ENCODE measurements at places on chromosomes 3 and 15.

GRCh38 chr3:184748219-184749135, 36.6 kb upstream of the MAGEF1 start:
- DNase-seq: no peak

GRCh38 chr3:83625261-83625660, 1333.5 kb upstream of the CADM2 start:
- no peak for DNase-seq

DNA sequence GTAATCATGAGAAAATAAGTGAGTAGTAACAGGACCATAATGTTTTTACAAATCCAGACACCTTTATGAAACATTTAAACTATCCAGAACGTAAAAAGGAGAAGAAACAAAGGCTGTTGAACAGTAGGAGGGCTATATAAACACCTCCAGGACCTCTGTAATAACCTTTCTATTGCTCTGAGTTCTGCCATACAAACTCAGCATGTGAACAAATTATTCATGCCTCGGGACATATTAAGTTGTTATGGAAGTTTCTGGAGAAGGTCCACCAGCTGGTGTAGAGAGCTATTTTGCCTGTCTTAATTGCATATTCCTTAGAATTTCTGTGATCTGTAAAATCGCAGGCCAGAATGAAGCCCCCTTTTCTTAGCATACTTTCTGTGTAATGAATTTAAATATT, 256.3 kb downstream of the UBE2E2 start:
- DNase-seq: no peak

DNA sequence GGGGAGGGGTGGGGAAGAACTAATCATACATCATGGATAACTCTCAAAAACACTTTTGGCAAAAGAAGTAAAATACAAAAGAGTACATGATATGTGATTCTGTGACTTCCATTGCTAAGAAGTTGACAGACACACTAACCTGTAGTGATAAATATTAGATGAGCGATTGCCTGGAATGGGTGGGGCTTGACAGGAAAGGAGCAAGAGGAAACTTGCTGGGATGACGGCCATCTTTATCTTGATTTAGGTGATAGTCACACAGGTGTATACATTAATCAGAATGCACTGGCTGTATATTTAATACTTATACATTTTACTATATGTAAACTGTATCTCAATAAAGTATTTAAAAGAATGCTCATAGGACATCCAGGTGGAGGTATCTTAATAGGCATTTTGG, 13.1 kb downstream of the PARL start:
- DNase-seq: no peak

DNA sequence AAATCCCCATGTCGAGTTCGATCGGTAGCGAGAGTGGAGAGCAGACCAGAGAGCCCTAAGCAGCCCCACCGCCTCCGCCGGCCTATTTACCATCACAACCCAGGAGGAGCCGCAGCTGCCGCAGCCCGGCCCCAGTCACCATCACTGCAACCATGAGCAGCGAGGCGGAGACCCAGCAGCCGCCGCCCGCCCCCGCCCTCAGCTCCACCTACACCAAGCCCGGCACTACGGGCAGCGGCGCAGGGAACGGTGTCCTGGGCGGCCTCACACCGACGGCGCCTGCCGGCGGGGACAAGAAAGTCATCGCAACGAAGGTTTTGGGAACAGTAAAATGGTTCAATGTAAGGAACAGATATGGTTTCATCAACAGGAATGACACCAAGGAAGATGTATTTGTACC, 89.5 kb upstream of the TPM1 start:
- DNase-seq: no peak

DNA sequence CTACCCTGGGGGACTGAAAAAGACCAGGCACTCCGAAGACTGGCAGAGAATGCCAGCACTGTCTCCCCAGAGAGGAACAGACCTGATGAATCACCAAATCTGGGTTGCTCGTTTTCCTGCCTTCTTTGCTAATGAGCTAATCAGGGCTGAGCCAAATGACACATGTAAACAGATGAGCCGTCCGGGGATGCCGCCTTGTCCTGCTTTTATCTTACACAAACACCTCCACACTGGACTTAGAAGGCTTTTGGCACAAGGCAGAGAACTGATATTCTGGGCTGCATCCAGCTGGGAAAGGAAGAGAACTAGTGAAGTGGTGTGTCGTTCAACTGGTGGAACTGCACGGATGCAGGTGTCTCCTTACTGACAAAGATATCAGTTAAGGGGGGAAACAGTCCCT, 88.1 kb downstream of the MECOM start:
- no peak for DNase-seq

- no peak for DNase-seq
Measured at GRCh38 chr3:62615258-62615849, 242.0 kb upstream of the FEZF2 start.

DNA sequence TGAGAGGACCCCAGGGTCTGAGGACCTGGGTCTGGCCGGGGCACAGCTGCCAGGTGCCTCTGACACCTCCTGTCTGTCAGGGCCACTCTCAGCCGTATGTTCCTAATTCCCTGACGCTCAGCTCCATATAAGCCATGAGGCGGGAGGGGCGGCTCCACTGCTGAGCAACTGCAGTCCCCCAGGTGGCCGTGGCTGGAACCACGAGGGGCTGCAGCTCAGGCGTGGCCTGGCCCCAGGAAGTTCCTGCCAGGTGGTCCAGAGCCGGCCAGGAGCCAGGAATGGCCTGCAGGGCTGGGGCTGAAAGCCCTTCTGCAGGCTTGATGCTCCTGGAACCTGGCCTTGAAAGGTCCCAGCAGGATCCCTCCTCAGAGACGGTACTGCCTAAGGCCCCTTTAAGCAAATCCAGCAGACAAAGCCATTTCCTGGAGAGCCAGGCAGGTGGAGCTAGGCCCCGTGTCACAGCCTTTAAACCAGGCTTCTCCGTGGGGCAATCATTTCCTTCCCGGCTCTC, 118.0 kb downstream of the CHSY1 start:
- no peak for DNase-seq

- DNase-seq: no peak
Measured at GRCh38 chr3:112817271-112817670, 29.4 kb downstream of the CD200R1L start.

GRCh38 chr3:162780313-162780712, 1283.7 kb downstream of the OTOL1 start:
- DNase-seq: no peak

DNA sequence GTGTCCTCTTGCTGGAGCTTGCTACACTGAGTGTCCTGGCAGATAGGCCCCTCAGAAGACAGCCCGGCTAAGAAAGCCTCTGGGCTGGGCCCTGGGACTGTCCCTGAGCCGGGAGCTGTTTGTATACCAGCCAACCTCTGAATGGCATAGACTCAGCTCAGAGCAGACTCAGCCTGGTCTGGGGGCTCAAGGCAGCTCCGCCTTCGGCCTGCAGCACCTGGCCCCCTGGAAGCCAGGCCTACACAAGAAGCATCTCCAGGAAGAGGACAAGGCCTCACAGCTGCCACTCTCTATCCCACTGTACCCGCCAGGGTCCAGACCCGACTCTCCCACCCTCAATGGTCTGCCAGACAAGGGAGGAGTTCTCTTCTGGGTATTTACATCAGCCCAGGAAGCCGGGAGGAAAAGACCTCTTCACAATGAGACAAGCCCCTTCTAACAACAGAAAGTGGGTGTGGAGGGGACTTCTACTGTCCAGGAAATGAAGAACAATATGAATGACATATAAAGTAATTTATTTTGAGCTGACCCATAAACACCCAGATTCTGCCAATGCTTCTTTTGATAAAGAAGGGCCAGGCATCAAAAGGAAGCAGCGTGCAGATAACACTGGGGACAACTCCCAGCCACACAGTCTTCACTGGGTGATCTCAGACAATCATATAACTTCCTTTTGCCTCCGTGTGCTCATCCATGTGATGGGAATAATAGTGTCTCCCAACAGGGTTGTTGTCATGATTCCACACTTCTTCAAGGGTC, 110.2 kb downstream of the TPRA1 start:
- no peak for DNase-seq

DNA sequence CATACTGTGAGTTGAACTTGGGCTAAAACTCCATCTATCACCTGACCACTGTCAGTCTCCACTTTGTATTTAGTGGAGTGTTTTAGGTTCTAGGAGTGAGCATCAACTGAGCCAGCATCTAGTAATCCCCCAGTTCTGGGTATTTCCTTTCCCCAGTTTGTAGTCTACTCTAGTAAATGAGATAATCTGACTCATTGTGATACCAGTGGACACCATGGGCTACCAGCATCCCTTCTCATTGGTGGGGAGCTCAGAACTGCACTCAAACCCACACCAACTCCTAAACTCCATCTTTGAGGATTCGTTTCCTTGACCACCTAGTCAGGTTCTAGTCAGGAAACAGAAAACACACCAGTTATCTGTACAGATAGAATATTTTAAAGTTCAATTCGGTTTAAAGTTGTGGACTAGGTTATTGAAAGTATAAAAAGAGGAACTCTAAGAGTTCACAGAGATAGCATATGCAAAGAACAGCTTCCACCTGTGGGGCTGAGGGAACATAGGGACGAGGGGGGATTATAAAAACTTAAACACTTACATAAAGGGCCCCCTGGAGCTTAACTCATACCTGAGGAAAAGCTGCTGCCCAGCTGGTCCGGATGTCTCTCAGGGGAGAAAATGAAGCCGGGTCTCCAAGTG, 36.0 kb downstream of the LEO1 start:
- no peak for DNase-seq

DNA sequence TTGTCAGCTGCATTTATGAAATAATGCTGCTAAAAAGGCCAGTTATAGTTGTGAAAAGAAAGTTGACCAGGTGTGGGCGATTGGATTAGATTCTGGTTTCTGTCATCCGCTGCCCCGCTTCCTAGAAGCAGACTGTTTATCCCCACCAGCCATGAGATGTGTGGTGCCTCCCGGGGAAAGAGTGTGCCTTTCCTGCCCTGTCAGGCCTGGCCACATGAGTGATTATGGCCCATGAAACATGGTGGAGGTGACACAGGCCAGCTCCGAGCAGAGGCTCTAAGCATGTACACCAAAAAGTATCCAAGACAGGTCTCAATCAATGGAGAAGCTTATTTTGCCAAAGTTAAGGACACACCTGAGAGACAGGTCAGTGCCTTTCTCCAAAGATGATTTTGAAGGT, 85.4 kb upstream of the ABHD2 start:
- no peak for DNase-seq

GRCh38 chr15:40063563-40064011, 24.6 kb upstream of the SRP14 start:
- no peak for DNase-seq

DNA sequence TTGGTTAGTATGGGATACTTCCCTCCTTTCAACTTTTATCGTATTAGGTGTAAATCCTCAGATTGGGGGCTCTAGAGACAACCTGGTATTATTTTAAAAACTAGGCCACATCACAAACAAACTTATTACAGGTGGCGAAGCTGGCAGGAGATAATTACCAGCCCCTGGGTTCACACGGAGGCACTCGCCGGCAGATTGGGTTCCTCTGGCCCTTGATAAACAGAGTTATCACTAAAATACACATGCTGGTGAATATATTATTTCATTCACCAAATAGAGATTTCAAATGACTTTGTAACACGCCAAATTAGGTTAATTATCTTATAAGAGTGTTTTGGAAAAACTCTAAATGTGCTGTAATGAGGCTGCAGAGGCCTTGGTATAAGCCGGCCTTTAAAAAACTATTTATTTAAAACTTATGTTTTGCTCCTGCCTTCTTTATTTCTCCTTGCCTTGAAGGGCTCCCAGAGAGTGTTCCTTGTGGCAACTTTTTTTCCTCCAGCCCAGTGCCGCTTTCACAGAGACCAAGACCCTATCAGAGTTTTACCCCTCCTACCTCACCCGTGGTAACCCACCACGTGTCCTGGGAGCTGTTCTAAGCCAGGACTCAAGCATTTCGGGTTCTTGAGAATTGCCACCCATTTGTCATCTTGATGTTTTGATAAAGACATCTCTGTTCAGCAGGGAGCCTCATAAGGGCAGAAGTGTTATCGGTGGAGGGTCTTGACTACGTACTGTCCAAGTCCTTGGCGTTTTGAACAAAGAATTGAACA, 468.6 kb upstream of the CFAP20DC start:
- no peak for DNase-seq

GRCh38 chr3:138036572-138036971, 26.6 kb downstream of the CLDN18 start:
- DNase-seq: no peak

DNA sequence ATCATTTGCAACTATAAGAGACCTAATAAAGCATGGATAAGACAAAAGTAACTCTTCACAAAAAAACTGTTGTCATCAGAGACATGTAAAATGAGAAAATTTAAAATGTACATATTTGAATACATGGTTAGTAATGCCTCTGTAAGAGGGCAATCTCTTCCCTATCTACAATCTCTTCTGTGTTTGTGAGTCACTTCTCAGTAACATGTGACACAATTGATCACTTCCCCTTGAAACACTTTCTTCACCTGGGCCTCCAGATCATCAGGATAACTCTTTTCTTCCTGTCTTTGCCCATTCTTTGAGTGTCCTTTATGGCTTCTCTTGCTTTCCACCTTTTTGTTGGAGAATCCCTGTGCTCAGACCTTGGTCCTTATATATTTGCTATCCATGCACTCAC, 50.4 kb downstream of the TFDP2 start:
- no peak for DNase-seq

GRCh38 chr3:15756505-15756904, 41.3 kb downstream of the ANKRD28 start:
- DNase-seq: no peak

DNA sequence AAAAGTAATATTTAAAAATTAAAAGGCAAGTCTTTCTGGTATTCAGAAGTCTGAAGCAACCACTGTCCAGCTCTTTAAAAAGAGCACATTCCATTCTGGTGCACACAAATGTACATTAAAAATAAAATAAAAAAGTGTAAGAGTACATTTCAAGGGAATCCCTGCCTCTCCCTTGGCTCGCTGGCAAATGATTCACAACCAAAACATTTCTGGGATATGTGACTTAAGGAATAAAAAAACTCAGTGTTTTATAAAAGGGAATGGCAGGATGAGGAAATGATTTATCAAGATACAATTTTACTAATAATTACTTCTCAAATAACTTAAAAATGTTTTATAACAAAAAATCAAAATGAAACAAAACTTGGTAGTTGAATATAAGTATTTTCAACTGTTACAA, 23.8 kb upstream of the ANXA2 start:
- DNase-seq: no peak
